ENCODE measurements at places on chromosomes 13 and 19. TPM values are rescaled to one million over a fixed set of nuclear protein-coding genes. Genes with fewer than 3 reads are reported as not detected.

CLDND2 gene
- total RNA-seq, result not detected

MEIS3 gene
- total RNA-seq, result 8.3 TPM

NKPD1 gene
- 0.29 TPM for total RNA-seq

CEACAM20 gene
- total RNA-seq, result not detected

MAST1 gene
- 0.72 TPM for total RNA-seq

KIR2DL3 gene
- not detected for total RNA-seq

DNA sequence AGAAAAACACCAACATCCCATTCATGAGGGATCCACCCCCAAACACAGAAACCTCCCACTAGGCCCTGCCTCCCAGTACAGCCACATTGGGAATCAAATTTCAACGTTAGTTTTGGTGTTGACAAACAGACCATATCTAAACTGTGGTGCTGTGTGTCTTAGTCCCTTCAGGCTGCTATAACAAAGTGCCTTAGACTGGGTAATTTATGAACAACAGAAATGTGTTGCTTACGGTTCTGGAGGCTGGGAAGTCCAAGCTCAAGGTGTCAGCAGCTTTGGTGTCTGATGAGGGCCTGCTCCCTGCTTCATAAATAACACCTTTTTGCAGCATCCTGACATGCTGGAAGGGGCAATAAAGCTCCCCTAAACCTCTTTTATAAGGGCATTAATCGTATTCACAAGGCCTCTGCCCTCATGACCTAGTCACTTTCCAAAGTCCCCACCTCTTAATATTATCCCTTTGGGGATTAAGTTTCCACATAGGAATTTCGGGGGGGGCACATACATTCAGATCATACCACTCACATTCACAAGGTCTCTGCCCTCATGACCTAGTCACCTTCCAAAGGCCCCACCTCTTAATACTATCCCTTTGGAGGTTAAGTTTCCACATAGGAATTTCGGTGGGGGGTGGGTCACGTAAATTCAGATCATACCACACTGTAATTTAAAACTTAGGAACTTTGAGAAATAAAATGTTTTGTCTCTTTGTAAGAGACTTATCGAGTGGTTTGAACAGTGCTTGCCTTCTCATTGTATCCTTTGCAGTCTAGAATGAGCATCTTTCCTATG lies 27.5 kb downstream of the ZNF507 start:
- DNase-seq, result no peak
- peak overlapping the region; percentile 73 for H3K27ac ChIP-seq
- H3K4me3 ChIP-seq, result peak overlapping the region; percentile 30
- peaks cover 24% of the 10 kb centered on the region for H3K4me1 ChIP-seq
- peaks cover 36% of the 10 kb centered on the region for H3K36me3 ChIP-seq

GRCh38 chr13:46143184-46143701 lies 38.4 kb upstream of the CPB2 start:
- peaks cover 26% of the 10 kb centered on the region for H3K27me3 ChIP-seq
- H3K4me3 ChIP-seq, result no peak overlapping the region
- no peak for DNase-seq
- H3K36me3 ChIP-seq, result no peaks in the 10 kb centered on the region

DNA sequence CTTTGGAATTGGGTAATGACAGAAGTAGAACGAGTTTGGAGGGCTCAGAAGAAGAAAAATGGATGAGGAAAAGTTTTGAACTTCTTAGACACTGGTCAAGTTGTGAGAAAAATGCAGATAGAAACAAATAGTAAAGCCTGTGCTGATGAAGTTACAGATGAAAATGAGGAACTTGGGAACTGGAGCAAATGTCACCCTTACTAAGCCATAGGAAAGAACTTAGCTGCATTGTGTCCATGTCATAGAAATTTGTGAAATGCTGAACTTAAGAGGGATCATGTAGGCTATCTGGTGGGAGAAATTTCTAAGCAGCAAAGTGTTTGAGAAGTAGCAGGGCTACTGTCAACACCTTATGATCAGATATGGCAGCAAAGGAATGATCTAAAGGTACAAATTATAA lies 289.2 kb upstream of the PCDH9 start:
- H3K27ac ChIP-seq, result no peak overlapping the region
- no peaks in the 10 kb centered on the region for H3K36me3 ChIP-seq
- no peaks in the 10 kb centered on the region for H3K4me1 ChIP-seq
- DNase-seq, result no peak
- H3K4me3 ChIP-seq, result no peak overlapping the region

- H3K4me1 ChIP-seq, result peaks cover 7% of the 10 kb centered on the region
- no peak overlapping the region for H3K4me3 ChIP-seq
- no peaks in the 10 kb centered on the region for H3K27me3 ChIP-seq
- peaks cover 40% of the 10 kb centered on the region for H3K36me3 ChIP-seq
Measured at GRCh38 chr19:36150586-36150985, 1.7 kb downstream of the COX7A1 start.

DNA sequence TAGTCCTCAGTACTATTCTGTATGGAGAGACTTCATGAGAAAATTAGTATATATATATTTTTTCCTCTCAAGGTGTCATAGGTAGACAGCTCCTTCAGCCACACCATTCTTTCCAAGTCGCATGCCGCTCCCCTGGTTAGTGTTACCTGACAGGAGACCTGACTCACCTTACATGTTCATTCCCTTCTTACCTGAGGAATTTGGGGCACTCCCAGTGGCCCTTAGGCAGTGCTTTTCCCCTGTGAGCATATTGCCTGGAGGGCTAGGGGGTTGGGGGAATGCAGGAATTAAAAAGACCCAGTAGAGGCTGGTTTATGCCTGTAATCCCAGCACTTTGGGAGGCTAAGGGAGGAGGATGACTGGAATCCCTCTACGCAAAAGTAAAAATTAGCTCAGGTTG lies 9.0 kb upstream of the ACTN4 start:
- peak; percentile 3 for DNase-seq
- peaks cover 15% of the 10 kb centered on the region for H3K36me3 ChIP-seq
- H3K27ac ChIP-seq, result no peak overlapping the region
- H3K27me3 ChIP-seq, result no peaks in the 10 kb centered on the region
- H3K4me3 ChIP-seq, result no peak overlapping the region

GRCh38 chr19:48290401-48290770 lies 20.5 kb downstream of the ZNF114 start:
- no peaks in the 10 kb centered on the region for H3K27me3 ChIP-seq
- H3K27ac ChIP-seq, result no peak overlapping the region
- H3K4me1 ChIP-seq, result peaks cover 17% of the 10 kb centered on the region
- DNase-seq, result peak; percentile 94
- H3K4me3 ChIP-seq, result peak overlapping the region; percentile 71

- no peaks in the 10 kb centered on the region for H3K36me3 ChIP-seq
- no peaks in the 10 kb centered on the region for H3K27me3 ChIP-seq
- H3K4me3 ChIP-seq, result no peak overlapping the region
- peaks cover 11% of the 10 kb centered on the region for H3K4me1 ChIP-seq
- no peak for DNase-seq
- no peak overlapping the region for H3K27ac ChIP-seq
Measured at GRCh38 chr13:40379794-40380578, 286.5 kb downstream of the FOXO1 start.

DNA sequence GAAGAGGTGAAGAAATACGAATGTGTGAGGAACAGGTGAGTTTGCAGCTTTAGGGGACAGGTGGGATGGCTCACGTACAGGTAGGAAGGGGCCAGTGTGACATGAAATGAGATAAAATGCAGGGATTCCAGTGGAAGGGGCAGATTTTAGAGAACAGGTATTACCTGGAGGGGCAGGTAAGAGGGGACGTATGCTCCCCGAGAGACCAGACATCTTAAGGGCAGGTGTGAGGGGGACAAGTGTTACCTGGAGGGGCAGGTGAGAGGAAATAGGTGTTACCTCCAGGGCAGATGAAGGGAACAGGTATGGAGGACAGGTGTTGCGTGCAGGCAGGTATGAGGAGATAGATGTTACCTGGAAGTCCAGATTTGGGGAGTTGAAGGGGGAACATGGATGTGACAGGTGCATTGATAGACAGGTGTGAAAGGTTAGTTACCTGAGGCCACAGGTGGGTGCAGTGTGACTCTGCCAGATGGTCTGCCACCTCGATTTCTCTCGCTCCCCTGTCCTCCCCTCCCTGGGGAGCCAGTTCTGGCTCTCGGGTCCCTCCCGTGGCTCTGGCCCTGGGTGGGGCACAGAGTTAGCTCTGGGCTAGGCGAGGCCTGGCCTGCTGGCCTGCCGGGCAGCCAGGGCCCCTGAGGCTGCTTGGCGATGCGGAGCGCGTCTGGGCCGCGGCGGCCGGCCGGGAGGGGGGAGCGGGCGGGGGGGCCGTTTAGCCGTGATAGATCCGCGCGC lies 2.1 kb downstream of the ERFL start:
- DNase-seq, result no peak
- peaks cover 48% of the 10 kb centered on the region for H3K27me3 ChIP-seq
- no peak overlapping the region for H3K4me3 ChIP-seq
- H3K27ac ChIP-seq, result no peak overlapping the region

- peak; percentile 52 for DNase-seq
- H3K27ac ChIP-seq, result no peak overlapping the region
- no peaks in the 10 kb centered on the region for H3K36me3 ChIP-seq
- H3K27me3 ChIP-seq, result no peaks in the 10 kb centered on the region
- no peak overlapping the region for H3K4me3 ChIP-seq
Measured at GRCh38 chr19:45710356-45711130, 18.1 kb downstream of the QPCTL start.

DNA sequence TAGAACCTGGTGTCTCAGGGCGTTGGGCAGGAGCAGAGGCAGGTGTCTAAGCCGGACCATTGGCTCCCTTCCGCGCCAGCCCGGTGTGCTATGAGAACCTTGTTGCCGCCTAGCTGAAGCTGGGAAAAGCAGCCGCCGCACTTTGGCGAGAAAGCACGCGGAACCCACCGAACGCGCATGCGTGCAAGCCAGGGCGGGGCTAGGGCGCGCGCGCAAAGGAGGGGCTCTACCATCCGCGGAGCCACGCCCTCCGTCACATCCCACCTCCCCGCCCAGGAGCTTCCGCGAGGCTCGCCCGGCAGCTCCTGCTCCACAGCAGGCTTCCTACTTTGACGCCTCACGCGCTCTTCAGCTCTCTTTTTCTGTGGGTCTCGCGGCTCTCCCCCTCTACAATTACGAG lies 51.3 kb downstream of the WDR87 start:
- DNase-seq, result peak; percentile 84
- H3K36me3 ChIP-seq, result no peaks in the 10 kb centered on the region
- no peak overlapping the region for H3K4me3 ChIP-seq
- no peak overlapping the region for H3K27ac ChIP-seq
- H3K27me3 ChIP-seq, result no peaks in the 10 kb centered on the region

- H3K36me3 ChIP-seq, result no peaks in the 10 kb centered on the region
- no peaks in the 10 kb centered on the region for H3K27me3 ChIP-seq
- no peaks in the 10 kb centered on the region for H3K4me1 ChIP-seq
- H3K27ac ChIP-seq, result no peak overlapping the region
- DNase-seq, result peak; percentile 42
Measured at GRCh38 chr19:8116437-8117293, 32.7 kb downstream of the FBN3 start.

GRCh38 chr13:98722958-98723357 lies 29.5 kb downstream of the SLC15A1 start:
- H3K27me3 ChIP-seq, result peaks cover 8% of the 10 kb centered on the region
- H3K27ac ChIP-seq, result no peak overlapping the region
- H3K4me3 ChIP-seq, result no peak overlapping the region
- no peaks in the 10 kb centered on the region for H3K4me1 ChIP-seq

GRCh38 chr19:7644550-7644877 lies 7.6 kb downstream of the STXBP2 start:
- no peaks in the 10 kb centered on the region for H3K27me3 ChIP-seq
- no peak overlapping the region for H3K27ac ChIP-seq
- no peaks in the 10 kb centered on the region for H3K4me1 ChIP-seq
- no peaks in the 10 kb centered on the region for H3K36me3 ChIP-seq
- peak; percentile 79 for DNase-seq

DNA sequence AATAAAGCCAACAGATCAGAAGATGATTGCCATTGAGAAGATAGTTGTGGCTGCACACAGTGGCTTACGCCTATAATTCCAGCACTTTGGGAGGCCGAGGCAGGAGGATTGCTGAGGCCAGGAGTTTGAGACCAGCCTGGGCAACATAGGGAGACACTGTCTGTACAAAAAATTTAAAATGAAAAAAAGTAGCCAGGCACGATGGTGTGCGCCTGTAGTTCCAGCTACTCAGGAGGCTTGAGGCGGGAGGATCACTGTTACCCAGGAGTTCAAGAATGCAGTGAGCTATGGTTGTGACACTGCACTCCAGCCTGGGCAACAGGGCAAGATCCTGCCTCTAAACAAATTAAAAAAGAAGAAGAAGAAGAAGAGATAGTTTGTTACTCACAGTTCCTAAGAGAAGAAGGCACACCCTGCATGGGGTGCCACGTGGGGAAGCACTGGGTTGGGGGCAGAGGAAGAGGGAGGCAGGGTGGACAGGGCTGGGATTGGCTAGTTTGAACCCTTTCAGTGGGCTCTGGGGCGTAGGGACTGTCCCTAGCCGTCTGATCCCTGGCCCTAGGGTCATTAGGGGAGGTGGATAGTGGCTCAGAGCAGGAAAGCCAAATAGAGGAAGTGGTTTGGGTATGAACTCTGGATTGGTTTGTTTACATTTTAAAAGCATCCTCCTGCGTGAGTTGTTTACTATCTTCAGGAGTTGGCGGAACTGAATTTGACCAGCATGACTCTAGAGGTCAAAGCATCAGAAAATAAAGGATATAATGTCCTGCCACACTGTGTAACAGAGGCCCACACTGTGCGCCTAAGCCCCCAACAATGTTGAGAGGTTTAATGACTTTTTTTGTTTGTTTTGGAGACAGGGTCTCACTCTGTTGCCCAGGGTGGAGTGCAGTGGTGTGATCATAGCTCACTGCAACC lies 60.5 kb upstream of the MEDAG start:
- H3K27ac ChIP-seq, result peak overlapping the region; percentile 99
- H3K4me3 ChIP-seq, result no peak overlapping the region
- no peaks in the 10 kb centered on the region for H3K36me3 ChIP-seq
- no peak for DNase-seq

- H3K4me3 ChIP-seq, result no peak overlapping the region
- no peaks in the 10 kb centered on the region for H3K27me3 ChIP-seq
- H3K36me3 ChIP-seq, result no peaks in the 10 kb centered on the region
- H3K27ac ChIP-seq, result no peak overlapping the region
Measured at GRCh38 chr19:49727217-49728030, 35.7 kb downstream of the TSKS start.

DNA sequence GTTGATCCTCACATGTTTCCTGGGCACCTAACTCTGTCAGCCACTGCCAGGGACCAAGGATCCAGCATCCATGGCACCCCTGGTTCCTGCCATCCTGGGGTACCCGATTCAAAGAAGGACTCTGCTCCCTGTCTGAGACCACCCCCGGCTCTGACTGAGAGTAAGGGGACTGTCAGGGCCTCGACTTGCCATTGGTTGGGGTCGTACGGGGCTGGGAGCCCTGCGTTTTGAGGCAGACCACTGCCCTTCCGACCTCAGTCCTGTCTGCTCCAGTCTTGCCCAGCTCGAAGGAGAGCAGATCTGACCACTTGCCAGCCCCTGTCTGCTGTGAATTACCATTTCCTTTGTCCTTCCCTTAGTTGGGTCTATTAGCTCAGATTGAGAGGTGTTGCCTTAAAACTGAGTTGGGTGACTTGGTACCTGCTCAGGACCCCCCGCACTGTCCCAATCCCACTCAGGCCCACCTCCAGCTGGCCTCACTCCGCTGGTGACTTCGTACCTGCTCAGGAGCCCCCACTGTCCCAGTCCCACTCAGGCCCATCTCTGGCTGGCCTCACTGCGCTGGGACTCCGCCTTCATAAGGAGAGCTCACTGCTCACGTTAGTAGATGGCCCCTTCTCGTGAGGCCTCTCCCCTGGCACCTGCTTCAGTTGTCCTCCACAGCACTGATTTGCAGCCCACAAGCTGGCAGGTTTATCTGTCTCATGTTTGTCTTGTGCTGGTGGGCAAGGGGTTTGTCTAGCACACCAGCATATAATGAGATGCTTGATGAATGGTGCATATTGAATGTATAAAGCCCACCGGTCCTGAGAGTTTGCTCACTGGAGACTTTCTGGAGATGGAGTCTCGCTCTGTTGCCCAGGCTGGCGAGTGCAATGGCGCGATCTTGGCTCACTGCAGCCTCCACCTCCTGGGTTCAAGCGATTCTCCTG lies 3.9 kb downstream of the RPL28 start:
- no peak overlapping the region for H3K4me3 ChIP-seq
- H3K4me1 ChIP-seq, result peaks cover 28% of the 10 kb centered on the region
- peak; percentile 63 for DNase-seq

Data from osteoblast (primary cell).